ENCODE measurements at places on chromosomes 12 and 14.

DNA sequence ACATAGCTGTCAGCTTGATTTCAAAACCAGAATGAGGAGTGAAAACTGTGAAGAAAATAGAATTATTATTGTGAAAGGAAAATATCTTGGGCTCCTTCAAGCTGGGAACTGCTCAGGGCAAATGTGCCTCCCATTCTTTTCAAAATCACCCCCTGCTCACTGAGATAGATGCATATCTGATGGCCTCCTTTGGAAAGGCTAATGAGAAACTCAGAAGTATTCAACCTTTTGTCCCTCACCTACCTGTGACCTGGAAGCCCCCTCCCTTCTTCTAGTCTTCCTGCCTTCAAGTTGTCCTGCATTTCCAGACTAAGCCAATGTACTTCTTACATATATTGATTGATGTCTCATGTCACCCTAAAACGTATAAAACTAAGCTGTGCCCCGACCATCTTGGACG lies 81.1 kb upstream of the C14orf132 start:
- no peak for DNase-seq

- no peak for DNase-seq
Observed at GRCh38 chr12:17802657-17803641, 287.0 kb downstream of the RERGL start.

DNA sequence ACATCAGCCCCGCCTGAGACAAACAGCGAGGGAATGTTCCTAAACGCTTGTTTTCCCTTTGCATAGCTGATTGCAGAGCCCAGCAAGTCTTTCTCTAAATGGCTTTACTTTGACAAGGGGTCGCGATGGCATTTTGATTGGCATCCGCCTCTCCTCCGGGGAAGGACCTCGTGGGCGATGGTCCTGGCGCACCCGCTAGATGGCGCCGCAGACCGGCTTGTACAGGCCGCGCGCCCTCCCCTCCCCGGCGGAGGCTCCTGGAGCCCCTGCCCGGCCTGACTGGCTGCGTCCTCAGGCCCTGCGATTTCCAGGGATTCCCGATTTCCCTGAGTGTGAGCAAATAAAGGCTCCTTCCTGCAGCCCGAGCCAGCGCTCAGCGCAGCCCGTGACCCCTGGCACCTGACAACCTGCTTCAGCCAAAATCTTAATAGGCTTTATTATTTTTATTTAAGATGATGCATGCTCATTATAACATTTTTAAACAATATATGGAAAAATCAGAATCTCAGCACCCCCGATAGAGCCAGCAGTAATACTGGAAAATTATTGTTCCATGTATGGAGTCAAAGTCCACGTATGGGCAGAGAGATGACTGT lies 468.3 kb downstream of the AACS start:
- DNase-seq, result peak; percentile 62

DNA sequence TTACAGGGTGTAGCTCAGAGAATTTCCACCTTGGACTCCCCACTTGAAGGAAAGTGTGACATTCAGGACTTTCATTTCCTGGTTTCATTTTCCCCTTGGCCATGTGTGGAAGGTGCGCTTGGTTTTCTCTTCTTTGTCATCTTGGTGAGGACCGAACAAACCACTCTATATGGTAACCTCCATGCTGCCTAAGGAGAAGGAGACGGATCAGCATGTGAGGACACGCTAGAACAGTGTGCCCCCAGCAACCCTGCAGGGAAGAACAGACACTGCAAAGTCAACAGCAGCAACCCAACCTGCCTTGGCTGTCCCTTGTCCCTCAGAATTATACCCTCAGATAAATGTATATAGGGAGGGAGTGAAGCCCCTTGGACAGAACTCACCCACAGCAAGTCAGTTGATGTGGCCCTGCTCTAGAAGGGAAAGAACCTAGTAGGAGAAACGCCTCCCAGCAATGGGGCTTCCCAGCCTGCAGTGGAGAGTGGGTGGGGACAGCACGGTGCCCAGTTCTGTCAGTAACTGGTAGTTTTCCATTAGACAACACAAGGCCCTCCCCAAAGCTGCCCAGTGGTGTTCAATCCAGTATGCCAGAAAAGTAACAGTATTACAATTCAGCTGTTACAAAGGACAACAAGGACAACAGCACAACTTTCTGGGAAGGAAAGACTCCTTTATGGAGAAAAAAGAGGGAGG lies 18.9 kb upstream of the COCH start:
- DNase-seq, result peak; percentile 36

DNA sequence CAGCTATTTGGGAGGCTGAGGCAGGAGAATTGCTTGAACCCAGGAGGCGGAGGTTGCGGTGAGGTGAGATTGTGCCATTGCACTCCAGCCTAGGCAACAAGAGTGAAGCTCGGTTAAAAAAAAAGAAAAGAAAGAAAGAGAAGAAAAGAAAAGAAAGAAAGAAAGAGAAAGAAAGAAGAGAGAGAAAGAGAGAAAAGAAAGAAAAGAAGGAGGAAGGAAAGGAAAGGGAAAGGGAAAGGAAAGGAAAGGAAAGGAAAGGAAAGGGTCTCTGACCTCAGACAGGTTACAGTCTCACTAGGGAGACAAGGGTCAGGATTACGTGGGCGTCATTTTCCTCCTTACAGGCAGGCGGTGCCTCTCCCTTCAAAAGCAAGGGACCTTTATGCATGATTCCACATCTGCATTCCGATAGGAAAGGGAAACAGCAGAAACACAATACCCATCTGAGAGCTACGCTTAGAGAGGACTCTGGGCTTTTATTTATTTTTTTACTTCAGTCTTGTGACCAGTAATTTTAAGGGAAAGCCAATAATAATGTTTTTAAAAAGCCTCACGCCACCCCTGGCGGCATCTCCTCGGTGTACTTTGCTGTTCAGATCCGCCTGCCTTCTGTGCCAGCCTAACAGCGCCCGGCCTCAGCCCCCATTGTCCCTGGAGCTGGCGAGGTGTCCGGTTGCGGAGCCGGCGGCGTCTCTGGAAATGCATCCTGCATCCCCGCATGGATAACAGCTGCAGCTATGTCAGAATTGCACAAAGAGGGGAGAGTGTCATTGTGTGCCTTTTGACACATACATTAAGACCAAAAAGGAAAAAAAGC lies 945 bp upstream of the HIP1R start:
- peak; percentile 37 for DNase-seq

GRCh38 chr12:20822415-20822814 lies 11.9 kb downstream of the SLCO1B3 start:
- DNase-seq, result no peak

GRCh38 chr12:113837084-113837483 lies 129.0 kb downstream of the RBM19 start:
- DNase-seq, result no peak

DNA sequence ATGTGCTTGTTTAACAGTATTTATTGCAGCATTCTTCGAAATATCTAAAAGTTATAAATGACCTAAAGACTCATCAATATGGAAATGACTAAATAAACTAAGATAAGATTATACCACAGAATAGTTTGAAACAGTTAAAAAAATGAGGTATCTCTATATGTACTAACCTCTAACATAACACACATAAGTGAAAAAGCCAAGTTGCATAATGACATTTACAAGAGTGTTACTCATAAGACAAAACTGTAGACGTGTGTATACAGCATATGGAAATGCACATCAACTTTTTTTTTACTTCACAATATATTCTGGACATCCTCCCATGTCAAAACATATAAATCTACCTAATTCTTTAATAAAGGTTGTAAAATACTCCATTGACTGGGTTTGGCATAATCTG lies 22.8 kb downstream of the CPM start:
- no peak for DNase-seq

DNA sequence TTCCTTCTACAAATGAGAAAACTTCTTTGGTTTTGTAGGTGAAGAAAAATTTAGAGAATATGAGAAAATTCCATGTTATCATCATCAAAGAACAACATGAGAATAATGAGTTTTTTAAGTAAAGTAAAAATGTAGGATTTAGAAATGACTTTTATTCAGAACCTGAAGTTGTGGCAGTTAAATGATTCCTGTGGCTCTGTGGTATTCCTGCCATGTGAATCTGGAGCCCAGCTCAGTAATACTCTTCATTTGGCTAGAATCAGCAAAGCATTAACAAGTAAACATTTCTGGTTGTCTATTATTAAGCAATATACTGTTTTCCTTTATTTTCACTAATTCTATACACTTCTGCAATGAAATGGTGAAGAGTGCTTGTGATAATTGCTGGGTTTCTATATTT lies 95.6 kb upstream of the E2F7 start:
- no peak for DNase-seq

GRCh38 chr14:38256533-38256840 lies 594 bp upstream of the CLEC14A start:
- DNase-seq, result no peak

GRCh38 chr14:51818748-51819380 lies 41.5 kb upstream of the GNG2 start:
- no peak for DNase-seq

GRCh38 chr14:95915330-95915729 lies 38.7 kb downstream of the TUNAR start:
- no peak for DNase-seq

- DNase-seq, result no peak
Observed at GRCh38 chr14:73945159-73945670, 4.7 kb downstream of the FAM161B start.

GRCh38 chr12:5262450-5262849 lies 169.5 kb upstream of the NTF3 start:
- DNase-seq, result no peak

DNA sequence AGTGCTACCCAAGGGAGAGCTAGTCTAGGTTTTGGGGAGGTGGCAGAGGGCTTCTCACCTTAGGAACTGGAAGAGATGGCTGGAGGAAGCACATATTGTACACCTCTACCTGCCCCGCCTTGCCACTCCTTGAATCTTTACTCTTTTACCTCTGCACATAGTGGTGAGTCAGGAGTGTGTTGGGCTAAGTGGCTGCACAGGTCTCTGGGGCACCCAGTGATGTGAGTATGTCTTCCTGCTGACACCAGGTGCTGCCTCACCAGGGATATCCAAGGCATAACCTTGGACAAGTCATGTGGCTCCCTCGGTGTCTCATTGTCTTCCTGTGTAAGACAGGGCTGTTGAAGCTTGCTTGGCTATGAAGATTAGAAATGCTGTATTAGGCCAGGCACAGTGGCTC lies 19.8 kb upstream of the CABP1 start:
- no peak for DNase-seq

GRCh38 chr12:63420206-63420644 lies 248.1 kb downstream of the DPY19L2 start:
- peak; percentile 59 for DNase-seq

DNA sequence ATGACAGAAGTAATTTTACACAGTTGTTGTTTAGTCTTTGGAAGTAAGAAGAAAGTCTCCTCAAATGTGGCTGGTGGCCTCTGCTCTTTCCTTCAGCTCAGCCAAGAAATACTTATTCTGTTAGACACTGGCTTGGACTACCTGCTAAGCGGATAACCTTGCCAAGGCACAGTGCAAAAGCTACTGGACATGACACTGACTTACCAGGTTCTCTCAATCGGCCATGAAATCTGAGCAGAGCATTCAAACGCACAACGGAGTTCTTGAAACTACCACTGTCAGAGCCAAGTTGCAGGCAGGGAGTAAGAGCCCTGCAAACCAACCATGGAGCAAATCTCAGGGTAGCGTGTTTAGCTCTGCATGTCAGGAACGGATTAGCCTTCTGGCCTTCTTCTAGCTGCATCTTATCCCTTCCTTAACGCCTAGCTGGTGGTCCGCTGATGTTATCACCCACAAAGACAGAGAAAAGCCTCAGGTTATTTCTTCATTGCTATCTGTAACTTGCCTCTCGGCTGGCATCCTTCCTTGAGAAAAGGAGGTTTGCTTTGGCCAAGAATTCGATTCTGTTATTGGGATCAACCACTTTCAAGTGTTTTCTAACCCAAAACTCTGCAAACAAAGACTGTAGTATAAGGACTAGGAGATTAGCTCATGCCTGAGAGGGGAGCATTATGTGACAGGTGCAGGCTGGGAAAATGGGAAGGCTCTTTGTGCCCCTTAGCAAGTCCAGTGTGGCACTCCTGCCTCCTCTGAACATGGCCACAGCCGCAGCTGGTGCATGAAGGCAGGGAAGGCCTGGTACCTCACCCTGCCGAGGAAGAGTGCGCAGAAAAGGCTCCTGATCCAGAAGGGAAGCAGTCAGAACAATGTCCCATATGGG lies 223.4 kb downstream of the GLT1D1 start:
- no peak for DNase-seq

GRCh38 chr12:14874882-14875281 lies 10.8 kb downstream of the MGP start:
- DNase-seq, result no peak

- no peak for DNase-seq
Observed at GRCh38 chr14:71952381-71953363, 20.4 kb downstream of the RGS6 start.

- no peak for DNase-seq
Observed at GRCh38 chr12:94089891-94090290, 58.5 kb upstream of the PLXNC1 start.

- DNase-seq, result no peak
Observed at GRCh38 chr14:25431211-25432076, 381.5 kb upstream of the STXBP6 start.

GRCh38 chr12:104909761-104910160 lies 48.3 kb downstream of the SLC41A2 start:
- no peak for DNase-seq

- DNase-seq, result no peak
Observed at GRCh38 chr12:54356951-54357356, 7.3 kb downstream of the GPR84 start.

DNA sequence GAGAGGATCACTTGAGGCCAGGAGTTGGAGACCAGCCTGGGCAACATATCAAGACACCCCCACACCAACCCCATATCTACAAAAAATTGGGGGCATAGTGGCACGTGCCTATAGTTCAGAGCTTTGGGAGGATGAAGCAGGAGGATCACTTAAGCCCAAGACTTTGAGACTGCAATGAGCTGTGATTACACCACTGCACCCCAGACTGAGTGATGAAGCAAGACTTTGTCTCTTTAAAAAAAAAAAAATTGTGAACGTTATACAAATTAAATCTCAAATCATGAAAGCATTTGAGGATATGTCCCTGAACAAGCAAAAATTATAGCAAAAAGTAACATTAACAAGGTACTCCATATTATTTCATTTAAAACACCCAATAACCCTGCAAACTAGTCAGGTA lies 2.9 kb downstream of the LRP6 start:
- no peak for DNase-seq

DNA sequence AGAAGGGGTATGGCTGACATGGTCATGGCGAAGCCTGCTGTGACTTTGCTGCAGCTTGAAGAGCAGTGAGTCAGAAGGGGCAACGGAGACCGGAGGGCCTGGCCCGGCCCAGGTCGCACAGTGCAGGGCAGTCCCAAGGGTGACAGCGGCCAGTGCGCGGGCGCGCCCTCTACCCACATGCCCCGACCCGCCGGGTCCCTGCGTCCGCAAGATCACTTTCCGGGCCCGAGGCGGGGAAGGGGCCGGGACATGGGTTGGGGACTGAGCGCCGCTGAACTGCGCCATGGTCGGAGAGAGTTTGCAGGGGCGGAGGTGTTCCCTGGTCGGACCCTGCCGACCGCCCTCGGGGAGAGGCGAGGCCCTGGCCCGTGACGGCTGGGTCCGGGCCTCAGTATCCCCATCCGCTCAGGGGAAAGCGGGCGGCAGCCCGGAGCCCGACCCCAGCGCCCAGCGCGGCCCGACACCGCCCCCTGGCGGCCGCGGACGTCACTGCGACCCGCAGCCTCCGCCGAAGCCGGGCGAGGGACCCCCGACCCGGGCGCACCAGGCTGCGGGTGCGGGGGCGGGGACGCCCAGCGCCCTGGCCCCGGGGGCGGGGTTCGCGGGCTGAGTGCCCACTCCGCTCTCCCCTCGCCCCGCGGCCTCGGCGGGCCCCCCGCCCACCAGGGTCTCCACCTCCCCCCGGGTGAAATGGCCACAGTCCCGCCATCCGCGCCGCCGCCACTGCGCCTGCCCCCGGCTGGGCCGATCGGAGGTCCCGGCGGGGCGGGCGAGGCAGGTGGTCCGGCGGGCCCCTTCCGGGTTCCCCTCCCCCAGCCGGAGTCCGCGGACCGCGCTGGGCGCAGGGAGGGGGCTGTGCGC lies 7.2 kb upstream of the ANKRD9 start:
- DNase-seq, result peak; percentile 81
